AG04449 (cell line): ENCODE measurements at places on chromosomes 1 and 21.

GRCh38 chr21:25660233-25660632, 21.2 kb downstream of the JAM2 start:
- no peak for DNase-seq

DNA sequence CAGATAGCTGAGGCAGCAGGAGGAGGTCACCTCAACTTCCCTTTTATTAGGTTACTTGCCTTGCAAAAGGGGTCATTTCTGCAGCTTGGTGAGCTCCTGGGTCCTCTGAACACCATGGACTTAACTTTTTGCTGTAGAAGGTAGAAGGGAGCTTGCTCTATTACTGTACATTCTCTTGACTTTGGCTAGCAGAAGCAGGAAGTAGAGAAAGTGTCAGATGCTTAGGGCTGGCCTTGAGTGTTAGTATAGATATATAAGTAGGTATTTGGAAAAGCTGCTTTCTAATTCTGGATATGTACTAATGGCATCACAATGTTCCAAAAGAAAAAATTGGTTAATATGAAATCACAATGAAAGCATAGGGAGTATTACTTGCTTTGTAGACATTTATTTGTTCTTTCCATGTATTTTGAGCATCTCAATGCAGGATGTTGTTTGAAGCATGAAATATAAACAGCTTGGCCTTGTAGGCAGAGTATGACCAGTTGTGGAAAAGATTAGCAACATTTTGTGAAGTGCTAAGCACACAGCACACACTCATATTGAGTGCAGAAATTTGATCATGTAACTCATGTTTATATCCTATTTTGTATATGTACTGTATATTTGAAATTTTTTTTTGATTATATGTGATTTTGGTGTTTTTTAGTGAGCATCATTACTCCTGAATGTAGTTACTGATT, 108.8 kb downstream of the DYRK1A start:
- DNase-seq, result no peak

- no peak for DNase-seq
Measured at GRCh38 chr1:18531503-18531845, 50.7 kb downstream of the KLHDC7A start.

- DNase-seq, result no peak
Measured at GRCh38 chr21:37904856-37905255, 11.4 kb downstream of the KCNJ6 start.

DNA sequence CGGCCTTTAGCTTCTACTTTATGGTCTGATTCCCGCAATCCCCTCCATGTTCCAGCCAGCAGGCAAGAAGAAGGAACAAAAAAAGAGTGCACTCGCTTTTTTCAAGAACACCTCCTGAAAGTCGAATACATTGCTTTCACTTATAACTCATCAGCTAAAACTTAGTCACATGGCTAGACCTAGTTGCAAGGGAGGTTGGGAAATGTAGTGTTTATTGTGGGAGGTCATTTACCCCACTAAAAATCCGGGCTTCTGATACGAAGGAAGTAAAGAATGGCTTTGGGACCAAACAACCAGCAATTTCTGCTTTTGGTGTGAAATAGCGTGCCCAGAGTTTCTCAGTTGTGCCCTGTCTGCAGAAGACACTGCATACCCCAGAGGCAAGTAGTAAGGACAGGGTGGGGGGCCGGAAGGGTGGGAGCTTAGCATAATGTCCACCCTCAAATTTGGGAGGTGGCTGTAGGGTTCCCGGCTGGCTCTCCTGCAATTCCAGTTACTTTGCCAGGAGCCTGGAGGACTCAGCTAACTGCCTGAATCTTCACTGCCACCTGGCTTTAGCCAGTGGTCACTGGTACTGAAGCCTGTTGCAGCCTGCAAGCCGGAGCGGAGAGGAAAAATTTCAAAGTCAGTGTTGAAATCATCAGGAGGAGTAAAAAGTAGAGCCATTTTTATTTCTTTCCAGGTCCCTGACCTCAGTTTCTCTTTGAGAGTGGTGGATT, 57.7 kb upstream of the F3 start:
- no peak for DNase-seq

DNA sequence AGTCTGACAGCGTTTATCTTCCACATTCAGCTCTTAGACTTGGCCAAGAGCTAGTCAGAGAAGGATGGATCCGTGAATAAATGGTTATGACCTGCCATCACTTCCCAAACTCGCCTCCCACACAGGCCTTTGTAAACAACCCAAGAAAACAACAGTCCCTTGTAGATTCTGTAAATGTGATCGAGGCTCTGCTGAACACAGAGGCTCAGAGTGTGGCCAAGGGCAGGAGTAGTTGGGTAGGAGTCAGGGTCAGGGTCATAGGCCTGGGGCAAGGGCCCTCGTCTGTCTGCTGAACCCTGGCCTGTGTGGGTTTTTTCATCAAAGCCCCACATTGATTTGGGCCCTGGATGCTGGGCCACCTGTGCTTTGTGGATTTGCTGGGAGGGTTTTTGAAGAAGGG, 32.7 kb downstream of the NCMAP start:
- DNase-seq, result no peak

- DNase-seq, result no peak
Measured at GRCh38 chr1:114336360-114336759, 174.6 kb downstream of the TRIM33 start.

DNA sequence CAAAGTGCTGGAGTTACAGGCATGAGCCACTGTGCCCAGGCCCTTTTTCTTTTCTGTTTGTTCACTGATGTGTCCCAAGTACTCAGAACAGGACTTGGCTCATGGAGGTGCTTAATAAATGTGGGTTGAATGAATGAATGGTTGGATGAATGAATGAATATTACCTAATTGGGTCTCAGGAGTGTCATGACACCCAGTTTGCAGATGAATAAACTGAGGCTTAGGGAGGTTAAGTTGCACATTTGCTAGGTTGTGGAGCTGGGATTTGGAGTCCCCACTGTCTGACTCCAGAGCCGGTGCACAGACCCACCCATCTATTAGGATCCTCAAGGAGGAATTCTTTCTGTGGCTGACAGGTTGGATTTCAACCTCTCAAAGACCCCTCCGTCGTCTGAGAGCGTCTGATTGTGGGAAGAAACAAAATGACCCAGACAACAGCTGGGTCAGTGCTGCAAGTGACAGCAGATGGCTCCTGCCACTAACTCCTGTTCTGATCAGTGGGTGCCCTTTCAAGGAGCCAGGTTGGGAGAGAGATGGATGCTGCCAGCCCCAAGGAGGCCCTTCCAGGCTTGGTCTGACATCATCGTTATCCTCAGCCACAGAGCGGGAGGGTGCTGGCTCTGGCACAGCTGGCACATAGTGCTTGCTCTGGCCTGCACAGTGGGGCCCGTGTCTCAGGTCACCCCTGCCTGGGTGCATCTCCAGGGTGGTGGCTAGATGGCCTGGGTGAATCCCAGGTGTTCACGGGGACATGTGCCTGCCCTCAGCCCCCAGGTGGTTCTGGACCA, 24.2 kb downstream of the ARHGEF10L start:
- DNase-seq, result no peak

DNA sequence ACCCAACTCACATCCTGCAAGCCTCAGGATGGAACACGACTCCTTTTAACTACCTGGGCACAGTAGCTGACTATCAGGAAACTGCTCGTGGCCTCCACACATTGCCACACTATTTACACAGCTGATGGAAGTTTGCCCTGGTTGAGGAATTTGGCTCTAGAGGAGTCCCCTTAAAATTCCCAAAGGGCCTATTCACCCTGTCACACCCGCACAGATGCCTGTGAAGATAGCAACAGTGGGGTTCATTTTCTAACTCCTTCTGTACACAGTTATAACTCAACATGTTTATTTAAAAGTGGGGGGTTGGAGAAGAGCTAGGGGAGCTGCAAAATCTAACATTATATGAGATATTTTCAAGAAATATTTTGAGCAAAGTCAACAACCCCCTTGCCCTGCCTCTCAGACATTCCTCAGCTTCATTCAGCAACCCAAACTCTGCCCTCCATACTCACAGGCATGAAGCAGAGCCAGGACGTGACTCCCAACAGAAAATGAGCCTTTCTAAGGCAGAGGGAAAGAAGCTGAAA, 35.8 kb upstream of the CCN1 start:
- no peak for DNase-seq

GRCh38 chr1:245754463-245754961, 599.7 kb downstream of the KIF26B start:
- DNase-seq, result no peak

GRCh38 chr1:36520771-36521420, 38.2 kb upstream of the CSF3R start:
- no peak for DNase-seq

GRCh38 chr1:201298396-201299381, 15.4 kb downstream of the PKP1 start:
- no peak for DNase-seq

GRCh38 chr1:1428174-1428573, 7.1 kb upstream of the ANKRD65 start:
- DNase-seq, result no peak

- no peak for DNase-seq
Measured at GRCh38 chr1:172778456-172779455, 119.9 kb downstream of the FASLG start.

DNA sequence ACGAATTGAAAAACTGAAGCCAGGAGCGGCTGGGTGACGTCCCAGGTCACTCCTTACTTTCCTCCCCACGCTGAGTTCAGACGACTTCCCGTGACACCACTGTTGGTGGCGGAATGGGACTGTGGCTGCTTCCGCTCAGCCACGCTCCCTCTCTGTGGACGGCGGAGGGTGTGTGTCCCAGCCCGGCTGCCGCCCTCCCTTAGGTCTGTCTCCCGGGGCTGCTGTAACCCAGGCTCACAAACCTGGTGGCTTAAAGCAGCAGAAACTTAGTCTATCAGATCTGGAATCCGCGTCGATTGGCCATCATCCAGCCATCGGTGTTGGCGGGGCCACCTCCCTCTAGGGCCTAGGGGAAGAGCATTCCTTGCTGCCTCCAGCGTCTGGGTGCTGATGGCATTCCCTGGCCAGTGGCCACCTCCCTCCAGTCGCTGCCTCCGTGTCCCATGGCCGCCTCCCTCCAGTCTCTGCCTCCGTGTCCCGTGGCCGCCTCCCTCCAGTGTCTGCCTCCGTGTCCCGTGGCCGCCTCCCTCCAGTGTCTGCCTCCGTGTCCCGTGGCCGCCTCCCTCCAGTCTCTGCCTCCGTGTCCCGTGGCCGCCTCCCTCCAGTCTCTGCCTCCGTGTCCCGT, 17.5 kb downstream of the TRPM2 start:
- no peak for DNase-seq

DNA sequence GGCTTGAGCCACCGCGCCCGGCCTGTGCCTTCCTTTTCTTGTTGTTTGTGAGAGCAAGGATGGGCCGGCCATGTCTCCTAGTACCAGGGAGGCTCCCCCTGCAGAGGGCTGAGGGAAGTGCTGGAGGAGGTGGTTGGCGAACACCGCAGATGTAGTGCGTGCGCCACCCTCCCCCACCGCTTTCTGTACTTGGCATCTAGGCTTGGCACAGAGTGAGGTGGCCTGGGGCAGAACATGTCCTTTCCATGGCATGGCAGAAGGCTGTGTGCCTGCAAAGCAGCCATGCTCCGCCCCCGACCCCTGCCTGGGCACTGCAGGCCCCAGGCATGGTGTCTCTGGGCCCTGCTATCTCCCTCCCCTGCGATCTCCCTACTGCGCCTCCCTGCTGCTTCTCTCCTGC, 30.7 kb downstream of the ALPL start:
- DNase-seq, result no peak

- DNase-seq, result no peak
Measured at GRCh38 chr1:207799989-207800648, 48.3 kb downstream of the CD46 start.

- no peak for DNase-seq
Measured at GRCh38 chr1:53291574-53291973, 36.3 kb downstream of the LRP8 start.

DNA sequence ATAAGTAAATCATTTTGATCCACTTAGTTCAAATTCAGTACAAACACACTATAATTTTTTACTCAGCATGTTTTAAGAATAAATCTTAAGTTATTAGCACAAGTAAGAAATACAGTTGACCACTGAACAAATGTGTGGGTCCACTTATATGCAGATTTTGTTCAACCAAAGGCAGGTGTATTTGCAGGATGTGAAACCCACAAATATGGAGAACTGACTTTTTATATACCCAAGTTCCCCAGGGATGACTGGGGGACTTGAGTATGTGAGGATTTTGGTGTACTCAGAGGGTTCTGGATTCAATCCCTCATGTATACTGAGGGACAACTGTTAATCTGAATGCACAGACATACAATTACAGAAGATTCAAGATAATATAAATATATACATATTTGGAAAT, 25.7 kb upstream of the ERICH3 start:
- DNase-seq, result no peak

GRCh38 chr1:71343686-71344416, 263.0 kb upstream of the ZRANB2 start:
- DNase-seq, result no peak

- DNase-seq, result no peak
Measured at GRCh38 chr21:36386031-36386642, 945 bp downstream of the CHAF1B start.

DNA sequence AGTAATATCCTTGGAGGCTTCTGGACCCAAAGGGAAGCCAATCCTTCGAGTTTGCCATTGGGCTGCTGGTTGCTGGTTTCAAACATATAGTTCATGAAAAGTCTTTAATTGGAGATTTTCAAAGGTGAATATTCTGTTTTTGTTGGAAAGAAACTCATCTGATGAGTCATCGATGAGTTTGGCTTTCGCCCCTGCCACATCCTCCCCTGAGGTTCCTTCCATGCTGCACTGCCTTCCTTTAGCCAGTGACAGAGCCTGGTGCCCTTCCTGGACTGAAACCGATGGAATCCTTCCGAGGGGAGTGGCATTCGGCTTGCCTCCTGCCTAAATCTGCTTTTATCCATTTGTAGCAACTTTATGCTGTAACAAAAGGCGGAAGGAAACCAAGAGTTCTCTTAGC, 550.0 kb downstream of the KIF26B start:
- DNase-seq, result no peak

- DNase-seq, result no peak
Measured at GRCh38 chr1:222106377-222106776, 364.5 kb upstream of the DUSP10 start.

- no peak for DNase-seq
Measured at GRCh38 chr1:212478467-212479025, 45.8 kb downstream of the NENF start.

DNA sequence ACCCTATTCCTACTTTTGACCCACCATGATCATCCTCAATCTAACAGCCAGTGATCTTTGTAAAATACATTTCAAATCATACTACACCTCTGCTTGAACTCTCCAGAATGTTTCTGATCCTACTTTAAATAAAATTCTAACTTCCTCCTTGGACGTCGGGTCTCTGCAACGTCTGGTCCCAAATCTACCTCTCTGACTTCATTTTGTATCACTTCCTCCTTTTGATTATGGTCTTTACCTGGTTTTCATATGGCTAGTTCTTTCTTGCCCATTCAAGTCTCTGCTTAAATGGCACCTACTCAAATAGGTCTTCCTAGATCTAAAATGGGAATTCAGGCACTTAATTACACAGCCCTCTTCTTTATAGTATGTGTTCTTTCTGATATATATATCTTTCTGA, 18.2 kb downstream of the PLPPR4 start:
- no peak for DNase-seq

DNA sequence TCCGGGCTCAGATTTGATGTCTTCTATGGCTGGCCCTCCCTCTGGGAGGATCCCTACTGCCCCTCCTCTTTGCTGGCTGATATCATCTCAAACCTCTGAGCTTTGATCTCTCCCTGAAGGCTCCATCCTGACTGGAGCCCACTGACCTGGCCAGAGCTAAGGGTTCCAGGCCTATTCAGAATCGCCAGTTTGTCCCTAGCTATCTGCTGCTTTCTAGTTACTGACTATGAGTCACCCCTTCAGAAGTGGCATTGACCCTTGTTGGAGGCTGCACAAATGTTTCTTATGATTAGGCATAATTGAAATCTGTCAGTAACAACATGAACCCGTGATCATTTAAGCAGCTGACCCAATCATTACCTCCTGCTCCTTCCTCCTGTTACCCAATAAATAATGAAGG, 87.1 kb downstream of the ABCA4 start:
- DNase-seq, result no peak

GRCh38 chr1:220698607-220699016, 8.4 kb downstream of the C1orf115 start:
- no peak for DNase-seq
